ENCODE measurements at places on chromosomes 16 and 17. TPM values are rescaled to one million over a fixed set of nuclear protein-coding genes. Genes with fewer than 3 reads are reported as not detected.

The ACSF2 gene
- 148 TPM for total RNA-seq

The CLEC3A gene
- not detected for total RNA-seq

The CTRB1 gene
- 4.8 TPM for total RNA-seq

The CDT1 gene
- 0.22 TPM for total RNA-seq

The MVD gene
- 22.9 TPM for total RNA-seq

The CLDN6 gene
- not detected for total RNA-seq

The ST6GALNAC2 gene
- 5.5 TPM for total RNA-seq

The SLFN14 gene
- total RNA-seq = not detected

The CRYM gene
- total RNA-seq = not detected

The DUSP14 gene
- 27.0 TPM for total RNA-seq

The TNFAIP1 gene
- 61.3 TPM for total RNA-seq

The TBC1D3 gene
- not detected for total RNA-seq

The PPL gene
- 10.9 TPM for total RNA-seq

The AGRP gene
- total RNA-seq = not detected

The HOXB1 gene
- total RNA-seq = not detected

The KCNH6 gene
- not detected for total RNA-seq

Measured in mesenteric fat pad (tissue), 1 donor.